ENCODE measurements at places on chromosomes 4 and X.

DNA sequence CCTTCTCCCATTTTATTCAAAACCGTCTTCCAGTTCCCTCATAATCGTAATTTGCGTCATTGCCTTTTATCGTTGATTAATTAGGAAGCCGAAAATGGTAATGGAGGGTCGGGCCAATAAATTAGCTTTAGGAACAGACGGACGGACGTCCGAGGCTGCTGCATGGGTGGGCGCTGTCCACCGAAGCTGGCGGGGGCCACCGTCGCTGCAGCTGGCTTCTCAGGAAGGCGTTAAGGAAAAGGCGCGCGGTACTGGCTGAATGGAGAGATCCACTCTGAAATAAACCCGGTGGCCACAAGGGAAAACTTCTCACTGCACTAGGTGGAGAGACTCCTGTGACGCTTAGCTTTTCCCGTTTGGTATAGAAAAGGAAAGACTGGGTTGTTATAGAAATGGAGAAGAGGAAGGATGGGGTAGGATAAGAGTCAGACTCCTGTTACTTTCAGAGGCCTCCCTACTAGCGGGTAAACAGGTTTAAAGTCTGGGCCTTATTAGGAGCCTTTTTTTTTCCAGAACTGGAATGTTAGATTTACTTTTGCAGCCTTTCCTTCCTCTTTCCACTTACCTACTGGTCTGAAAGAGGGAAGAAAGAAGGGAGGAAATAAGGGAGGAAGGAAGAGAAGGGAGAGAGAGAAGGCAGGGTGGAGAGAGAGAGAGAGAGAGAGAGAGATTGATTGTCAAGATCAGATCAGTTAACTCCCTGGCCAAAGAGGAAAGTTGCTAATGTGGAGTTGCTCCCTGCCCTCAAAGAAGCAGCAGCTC lies 11.3 kb upstream of the PRDM8 start:
- no peak for DNase-seq

- DNase-seq: peak; percentile 33
Measured at GRCh38 chr4:146916479-146917076, 29.1 kb downstream of the TTC29 start.

GRCh38 chrX:49809891-49810632 lies 19.0 kb upstream of the PAGE4 start:
- peak; percentile 24 for DNase-seq

DNA sequence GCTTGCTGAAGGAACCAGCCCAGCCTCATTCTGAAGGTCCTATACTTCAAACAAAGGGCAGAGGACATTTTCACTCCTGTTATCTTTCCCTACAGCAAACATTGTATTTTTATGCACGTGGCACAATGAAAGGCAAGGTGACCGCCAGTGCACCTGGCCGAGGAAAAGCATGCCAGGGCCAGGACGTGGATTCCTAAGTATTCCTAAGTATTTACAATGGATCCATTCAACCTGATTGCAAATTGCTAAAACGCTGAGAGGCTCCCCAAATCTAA lies 127.9 kb upstream of the FTHL17 start:
- DNase-seq: no peak

GRCh38 chr4:1518997-1519700 lies 112.9 kb upstream of the NKX1-1 start:
- DNase-seq: no peak

DNA sequence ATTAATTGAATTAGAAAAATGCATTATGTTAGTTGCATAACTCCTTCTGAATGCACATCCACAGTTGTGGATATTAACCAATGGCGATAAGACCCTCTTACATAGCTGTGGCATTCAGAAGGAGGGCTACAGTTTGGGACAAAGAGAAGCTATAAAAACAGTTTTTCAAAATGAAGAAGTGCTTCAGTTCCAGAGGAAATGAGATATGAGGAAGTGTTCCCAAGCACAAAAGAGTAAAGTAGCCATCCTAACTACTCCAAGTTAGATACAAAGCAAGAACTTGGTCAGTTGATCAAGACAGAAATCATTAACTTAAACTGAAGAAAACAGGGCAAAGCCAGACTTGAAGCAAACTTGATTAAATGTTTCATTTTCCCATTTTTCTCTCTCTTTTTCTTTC lies 17.2 kb upstream of the ADGRL3 start:
- no peak for DNase-seq

DNA sequence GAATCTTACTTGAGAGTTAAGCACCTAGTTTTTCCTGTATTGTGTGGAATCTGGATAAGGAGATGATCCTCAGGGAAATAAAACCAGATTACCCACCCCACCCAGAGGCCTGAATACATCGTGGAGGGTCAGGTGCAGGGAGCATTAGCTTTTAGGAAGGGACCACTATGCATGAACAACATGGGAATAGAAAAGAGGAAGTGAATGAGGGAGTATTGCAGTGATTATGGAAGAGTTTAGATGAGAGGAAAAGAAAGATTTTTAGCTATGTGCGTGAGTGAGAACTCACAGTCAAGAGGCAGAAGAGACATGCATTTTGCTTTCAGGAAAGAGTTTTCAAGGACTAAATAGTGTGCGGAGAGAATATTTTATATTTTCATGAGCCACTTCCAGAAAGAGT lies 222.3 kb upstream of the S100G start:
- DNase-seq: no peak

- no peak for DNase-seq
Measured at GRCh38 chr4:5636766-5637670, 71.3 kb downstream of the EVC2 start.

DNA sequence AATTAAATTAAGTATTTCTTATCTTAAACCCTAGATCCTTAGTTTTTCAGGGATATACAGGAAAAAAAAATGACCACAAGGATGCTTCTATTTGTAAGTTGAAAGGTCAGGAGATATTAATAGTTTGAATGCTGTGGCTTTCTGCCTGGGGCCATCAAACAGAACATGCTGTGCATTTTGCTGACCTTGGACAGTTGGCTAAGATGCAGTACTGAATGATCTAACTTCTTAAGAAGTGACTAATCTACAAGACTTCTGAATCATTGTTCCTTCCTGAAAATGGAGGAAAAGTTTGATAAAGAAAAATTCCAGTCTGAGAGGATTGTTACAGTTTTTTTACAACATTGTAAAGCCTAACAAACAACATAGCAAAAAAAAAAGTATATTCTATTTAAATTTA lies 237.8 kb upstream of the JADE1 start:
- DNase-seq: no peak

- no peak for DNase-seq
Measured at GRCh38 chr4:153780221-153780620, 8.7 kb downstream of the SFRP2 start.

DNA sequence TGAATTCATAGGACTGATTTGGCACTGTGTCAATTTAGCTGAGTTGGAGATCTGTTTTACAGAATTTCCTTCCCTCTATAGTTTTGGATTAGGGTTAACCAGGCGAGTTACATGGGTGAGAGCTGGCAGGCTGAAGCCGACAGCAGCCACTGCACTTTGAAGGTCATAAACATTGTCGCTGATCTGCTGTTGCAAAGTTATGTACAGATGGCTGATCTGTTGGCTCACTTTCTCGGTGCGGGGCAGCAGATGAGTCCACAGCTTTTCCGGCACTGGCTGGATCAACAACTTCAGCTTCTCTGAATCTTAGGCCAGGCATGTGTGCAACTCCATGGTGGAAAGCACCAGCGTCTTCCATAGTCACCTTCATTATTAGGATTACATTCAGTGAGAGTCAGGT lies 173.7 kb downstream of the GPAT3 start:
- DNase-seq: no peak

GRCh38 chr4:157804986-157805385 lies 367.8 kb downstream of the GASK1B start:
- DNase-seq: no peak

DNA sequence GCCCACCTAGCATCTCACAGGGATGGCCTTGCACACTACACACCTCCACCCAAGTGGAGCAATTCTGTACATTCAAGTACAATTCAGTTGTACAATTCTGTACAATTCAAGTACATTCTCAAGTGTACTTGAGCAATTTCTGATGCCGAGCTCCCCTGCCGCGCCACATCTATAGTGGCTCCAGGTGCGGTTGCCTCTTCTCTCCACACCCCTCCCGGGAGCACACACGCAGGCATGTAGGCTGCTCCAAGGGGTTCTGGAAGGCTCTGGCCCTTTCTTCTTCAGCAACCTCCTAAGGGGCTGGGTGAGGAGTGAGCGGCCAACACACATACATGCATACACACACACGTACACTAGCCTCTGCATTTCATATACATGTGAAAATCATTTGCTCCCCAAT lies 18.9 kb upstream of the DUSP9 start:
- DNase-seq: no peak

GRCh38 chr4:138452826-138453225 lies 210.7 kb upstream of the SLC7A11 start:
- no peak for DNase-seq

DNA sequence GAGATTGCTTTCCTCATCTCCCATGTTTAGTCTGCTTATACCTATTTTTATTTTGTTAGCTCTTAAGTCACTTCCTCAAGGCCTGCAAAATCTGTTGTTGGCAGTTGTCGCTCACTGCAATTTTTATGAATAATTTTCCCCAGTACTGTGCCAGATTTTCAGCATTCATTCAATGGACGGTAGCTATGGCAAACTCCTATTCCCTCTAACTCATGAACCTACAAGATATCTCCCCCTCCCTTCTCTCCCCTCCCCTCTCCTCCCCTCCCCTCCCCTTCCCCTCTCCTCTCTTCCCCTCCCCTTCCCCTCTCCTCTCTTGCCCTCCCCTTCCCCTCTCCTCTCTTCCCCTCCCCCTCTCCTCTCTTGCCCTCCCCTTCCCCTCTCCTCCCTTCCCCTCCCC lies 160.4 kb downstream of the FRAS1 start:
- no peak for DNase-seq

DNA sequence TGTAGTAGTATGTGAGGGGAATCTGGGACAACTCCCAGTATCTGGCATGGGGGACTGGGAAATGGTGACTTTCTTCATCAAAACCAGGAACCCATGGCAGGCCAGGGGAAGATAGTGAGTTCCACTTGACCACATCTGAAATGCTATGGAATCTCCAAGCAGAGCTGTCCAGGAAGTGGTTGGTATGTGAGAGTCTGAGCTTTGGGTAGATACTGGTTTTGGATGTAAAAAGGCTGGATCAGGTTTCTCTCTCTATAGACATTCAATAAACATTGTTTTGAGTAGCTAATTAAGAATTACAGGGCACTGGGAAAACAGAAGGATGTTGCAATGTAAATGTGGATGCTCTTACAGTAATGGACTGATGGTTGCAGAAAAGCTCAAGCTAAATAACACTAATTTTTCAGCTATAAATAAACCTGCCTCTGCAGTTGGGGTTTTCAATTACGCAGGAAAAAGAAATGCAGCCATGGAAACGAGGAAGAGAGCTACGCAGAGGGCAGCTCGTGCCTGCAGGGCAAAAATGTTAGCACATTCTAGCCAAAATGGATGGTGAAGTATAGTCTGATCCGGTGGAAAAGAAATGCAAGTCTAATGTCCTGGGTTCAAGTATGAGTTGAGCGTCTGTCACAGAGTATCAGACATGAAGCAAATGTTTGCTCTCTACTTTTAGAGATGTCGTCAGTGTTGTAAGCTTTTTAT lies 13.4 kb upstream of the CHRNA9 start:
- DNase-seq: peak; percentile 26

All from HAP-1 (cell line).